Effector CD8-positive, alpha-beta T cell (primary cell): ENCODE measurements at places on chromosomes 4 and X.

DNA sequence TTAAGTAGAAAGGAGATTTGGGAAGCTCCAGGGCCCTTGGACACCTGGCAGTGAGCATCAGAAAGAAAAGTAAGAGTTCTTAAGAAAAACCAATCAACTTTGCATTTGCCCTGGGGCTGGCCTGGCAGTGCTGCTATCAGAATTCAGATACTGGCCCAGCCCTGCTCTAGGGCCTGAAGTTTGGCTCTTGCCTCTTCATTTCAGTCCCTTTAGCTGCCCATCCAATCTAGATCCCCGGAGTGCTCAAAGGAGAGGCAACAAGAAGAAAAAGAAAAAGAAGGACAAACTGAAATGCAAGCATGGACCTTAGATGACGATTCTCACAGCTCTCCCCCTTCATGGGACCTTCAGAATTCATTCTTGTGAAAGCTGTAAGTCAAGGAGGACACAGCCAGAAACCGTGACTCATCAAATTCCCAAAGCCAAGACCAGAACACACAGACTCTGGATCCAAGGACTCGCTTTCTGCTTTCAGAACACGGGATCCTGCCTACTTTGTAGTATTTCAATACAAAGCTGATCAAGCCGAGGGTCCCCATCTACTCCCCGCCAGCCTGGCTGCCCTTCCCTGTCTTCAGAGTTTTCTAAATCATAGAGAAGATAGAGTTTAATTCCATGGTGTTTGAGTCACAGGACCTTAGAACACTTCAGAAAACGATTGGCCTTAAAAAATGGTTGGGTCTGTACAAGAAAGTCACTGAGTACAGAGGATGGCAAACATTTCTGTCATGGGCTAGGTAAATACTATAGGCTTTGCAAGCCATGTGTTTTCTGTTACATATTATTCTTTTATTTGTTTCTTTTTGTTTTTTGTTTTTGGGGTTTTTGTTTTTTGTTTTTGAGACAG, 103.7 kb downstream of the RBM47 start:
- no peak for DNase-seq

GRCh38 chr4:100908540-100908939, 390.7 kb upstream of the EMCN start:
- DNase-seq: no peak

- DNase-seq: no peak
Observed at GRCh38 chr4:19379191-19379708, 872.5 kb upstream of the SLIT2 start.

GRCh38 chr4:139956507-139957017, 197.4 kb downstream of the MAML3 start:
- no peak for DNase-seq

GRCh38 chrX:20609916-20610415, 343.3 kb upstream of the RPS6KA3 start:
- no peak for DNase-seq

- no peak for DNase-seq
Observed at GRCh38 chr4:73715659-73716058, 24.7 kb upstream of the CXCL8 start.

- DNase-seq: no peak
Observed at GRCh38 chrX:136689436-136689835, 41.5 kb downstream of the CD40LG start.

GRCh38 chr4:155510771-155511170, 134.0 kb upstream of the MAP9 start:
- no peak for DNase-seq

DNA sequence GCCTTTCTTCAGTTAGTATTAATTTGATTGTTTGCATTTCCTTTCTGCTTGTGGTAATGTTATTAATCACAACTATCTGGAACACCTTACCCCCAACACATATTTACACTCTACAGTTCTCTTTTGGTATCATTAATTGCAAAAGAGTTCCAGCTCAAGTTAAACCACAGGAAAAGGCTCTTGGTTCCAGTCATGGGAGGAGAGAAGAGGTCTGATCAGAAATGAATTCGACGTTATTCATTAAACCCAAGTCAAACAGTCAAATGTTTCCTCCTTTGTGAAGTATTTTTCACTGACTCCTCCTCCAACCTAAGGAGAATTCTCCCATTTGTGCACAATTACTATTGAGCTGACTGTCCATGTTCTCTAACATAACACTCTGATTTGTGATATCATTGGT, 91.4 kb downstream of the SLC39A8 start:
- no peak for DNase-seq

DNA sequence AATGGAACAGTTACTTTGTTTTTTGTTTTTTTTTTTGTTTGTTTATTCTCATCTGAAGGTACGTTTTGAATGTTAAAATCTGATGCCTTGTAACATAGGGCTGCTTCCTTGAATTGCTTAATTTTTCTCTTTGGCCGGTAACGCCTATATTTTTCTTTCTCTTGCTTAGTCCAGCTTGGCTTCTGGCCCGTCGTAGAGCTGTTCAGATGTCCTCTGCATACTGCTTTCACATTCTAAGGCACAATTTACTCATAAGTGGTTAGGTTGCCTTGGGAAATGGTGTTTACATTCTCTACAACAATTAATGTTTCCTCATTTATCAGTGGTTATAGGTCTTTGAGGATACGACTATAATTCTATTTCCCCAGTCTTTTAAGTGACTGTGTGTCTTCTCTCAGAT, 7.9 kb downstream of the NONO start:
- no peak for DNase-seq

- DNase-seq: no peak
Observed at GRCh38 chr4:59848457-59848856, 1351.7 kb upstream of the ADGRL3 start.
